ENCODE measurements at places on chromosomes 12 and 14. TPM values are rescaled to one million over a fixed set of nuclear protein-coding genes. Genes with fewer than 3 reads are reported as not detected.

MYF5 gene
- total RNA-seq, result not detected

MANSC4 gene
- 1.1 TPM for total RNA-seq

LIN7A gene
- 8.2 TPM for total RNA-seq

RNF212B gene
- total RNA-seq, result not detected

KRT2 gene
- not detected for total RNA-seq

GALNT16 gene
- total RNA-seq, result 9.5 TPM

MYO1A gene
- total RNA-seq, result 1.6 TPM

OVCH1 gene
- 0.65 TPM for total RNA-seq

WNT5B gene
- total RNA-seq, result 10.1 TPM

APOF gene
- not detected for total RNA-seq

DBX2 gene
- not detected for total RNA-seq

SLC6A13 gene
- total RNA-seq, result 0.60 TPM

DNA sequence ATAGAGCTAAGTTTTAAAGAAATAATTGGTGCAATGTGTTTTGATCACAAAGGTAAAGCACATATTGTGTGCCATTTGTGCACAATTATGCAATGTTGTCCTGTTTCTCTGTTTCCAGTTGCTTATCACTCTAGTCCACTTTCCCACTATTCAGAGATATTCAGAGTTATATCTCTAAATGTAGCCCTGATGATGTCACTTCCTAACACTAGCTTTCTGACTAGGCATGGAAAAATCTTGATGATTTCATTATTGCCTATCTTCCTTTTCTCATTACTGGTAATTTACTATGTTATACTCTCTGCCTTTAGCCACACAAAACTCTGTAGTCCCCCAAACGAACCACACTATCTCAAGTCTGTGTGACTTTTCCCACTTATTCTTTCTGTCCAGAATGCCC lies 221.2 kb downstream of the TRHDE start:
- H3K36me3 ChIP-seq, result no peaks in the 10 kb centered on the region
- DNase-seq, result no peak
- no peaks in the 10 kb centered on the region for H3K4me1 ChIP-seq
- no peak overlapping the region for H3K27ac ChIP-seq
- H3K4me3 ChIP-seq, result no peak overlapping the region

DNA sequence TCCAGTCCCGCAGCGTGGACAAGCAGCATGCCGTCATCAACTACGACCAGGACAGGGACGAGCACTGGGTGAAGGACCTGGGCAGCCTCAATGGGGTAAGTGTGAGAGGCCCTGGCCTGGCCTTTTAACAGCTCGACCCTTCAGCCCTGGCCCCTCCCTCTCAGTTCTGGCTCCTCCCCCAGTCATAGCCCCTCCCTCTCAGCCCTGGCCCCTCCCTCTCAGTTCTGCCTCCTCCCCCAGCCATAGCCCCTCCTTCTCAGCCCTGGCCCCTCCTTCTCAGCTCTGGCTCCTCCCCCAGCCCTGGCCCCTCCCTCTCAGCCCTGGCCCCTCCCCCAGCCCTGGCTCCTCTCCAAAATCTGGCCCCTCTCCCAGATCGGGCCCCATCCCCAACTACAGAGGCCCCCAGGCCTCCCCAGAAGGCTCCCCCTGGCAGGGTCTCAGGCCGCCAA lies 11.2 kb downstream of the CEP170B start:
- no peak overlapping the region for H3K27ac ChIP-seq
- DNase-seq, result no peak
- peaks cover 2% of the 10 kb centered on the region for H3K4me1 ChIP-seq
- H3K36me3 ChIP-seq, result peaks cover 4% of the 10 kb centered on the region
- H3K4me3 ChIP-seq, result no peak overlapping the region
- no peaks in the 10 kb centered on the region for H3K27me3 ChIP-seq

GRCh38 chr12:3233797-3234196 lies 156.6 kb downstream of the TSPAN9 start:
- H3K27ac ChIP-seq, result no peak overlapping the region
- H3K27me3 ChIP-seq, result peaks cover 15% of the 10 kb centered on the region
- no peak overlapping the region for H3K4me3 ChIP-seq
- no peak for DNase-seq
- peaks cover 32% of the 10 kb centered on the region for H3K4me1 ChIP-seq

DNA sequence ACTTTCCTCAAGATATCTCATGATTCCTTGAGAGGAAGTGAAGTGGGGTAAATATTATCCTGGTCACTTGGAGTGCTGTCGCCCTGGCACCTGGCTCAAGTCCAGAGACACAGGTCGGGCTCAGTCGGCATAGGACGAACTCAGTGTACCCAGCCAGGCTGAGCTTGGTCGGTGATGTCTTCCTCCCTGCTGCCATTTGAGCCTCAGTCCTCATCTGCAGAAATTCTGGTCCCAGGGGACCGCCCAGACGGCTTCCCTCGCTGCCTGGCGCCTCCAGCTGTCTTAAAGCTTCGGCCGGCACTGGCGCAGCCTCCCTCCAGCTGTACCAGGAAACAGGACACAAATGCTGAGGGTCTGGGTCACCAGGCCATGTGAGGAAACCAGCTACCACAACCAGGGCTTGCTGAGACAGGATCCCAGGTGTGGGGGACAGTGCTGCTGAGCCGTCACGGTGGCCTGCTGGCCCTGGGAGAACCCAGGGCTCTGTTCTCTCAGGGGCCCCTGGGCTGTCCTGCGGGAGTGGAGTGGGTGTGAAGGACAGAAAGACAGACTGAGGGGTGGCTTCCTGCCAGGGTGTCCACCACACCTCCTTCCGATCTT lies 5.0 kb upstream of the KLC1 start:
- DNase-seq, result no peak
- H3K36me3 ChIP-seq, result no peaks in the 10 kb centered on the region
- peaks cover 6% of the 10 kb centered on the region for H3K27me3 ChIP-seq
- H3K27ac ChIP-seq, result no peak overlapping the region
- peaks cover 2% of the 10 kb centered on the region for H3K4me1 ChIP-seq

DNA sequence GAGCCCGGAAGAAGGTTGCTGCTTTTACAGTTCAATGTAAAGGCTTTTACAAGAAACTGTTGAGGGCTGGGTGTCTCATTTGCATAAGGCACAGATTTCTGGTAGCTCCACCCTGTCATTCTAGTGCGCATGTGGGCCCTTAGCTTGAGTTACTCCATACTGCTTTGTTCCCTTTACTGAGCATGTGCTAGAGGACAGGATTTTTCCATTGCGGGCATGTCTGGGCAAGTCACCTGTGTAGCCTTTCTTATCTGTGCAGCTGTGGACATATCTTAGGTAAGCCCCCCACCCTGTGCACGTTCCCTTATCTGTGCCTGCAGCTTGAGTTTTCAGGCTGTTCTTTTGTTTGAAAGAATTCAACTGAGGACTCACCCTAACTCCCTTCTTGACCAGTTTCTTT lies 56.2 kb upstream of the ARHGAP5 start:
- H3K27me3 ChIP-seq, result no peaks in the 10 kb centered on the region

- no peaks in the 10 kb centered on the region for H3K36me3 ChIP-seq
- H3K27ac ChIP-seq, result no peak overlapping the region
- H3K27me3 ChIP-seq, result peaks cover 4% of the 10 kb centered on the region
- H3K4me1 ChIP-seq, result peaks cover 2% of the 10 kb centered on the region
Observed at GRCh38 chr14:66483322-66483721, 2.8 kb upstream of the CCDC196 start.

DNA sequence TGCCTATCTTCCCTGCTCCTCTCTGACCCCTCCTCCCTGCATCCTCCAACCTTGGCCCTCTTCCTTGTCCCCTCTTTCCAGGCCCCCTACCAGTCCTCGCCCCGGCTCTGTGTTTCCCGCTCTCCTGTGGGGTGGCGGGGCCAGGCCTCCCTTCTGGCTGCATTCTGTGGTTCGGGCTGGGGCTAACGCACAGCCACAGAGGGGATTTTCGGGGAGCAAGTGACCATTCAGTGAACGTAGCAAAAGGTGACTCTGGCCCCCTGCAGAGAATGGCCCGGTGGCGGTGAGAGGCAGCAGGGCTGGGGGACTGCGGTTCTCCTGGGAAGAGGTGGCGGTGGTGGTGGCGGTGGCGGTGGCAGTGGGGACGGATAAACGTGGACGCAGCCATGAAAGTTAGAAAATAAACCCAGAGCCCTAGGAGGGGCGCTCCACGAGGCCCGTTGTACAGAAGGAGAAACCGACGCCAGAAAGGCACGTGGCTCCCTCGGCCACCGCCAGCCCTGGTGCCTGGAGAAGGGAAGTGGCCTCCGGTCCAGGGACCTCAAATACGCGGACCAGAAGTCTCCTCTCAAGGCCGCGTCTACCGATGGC lies 269.6 kb downstream of the ADGRD1 start:
- H3K4me3 ChIP-seq, result no peak overlapping the region
- no peaks in the 10 kb centered on the region for H3K36me3 ChIP-seq
- no peak for DNase-seq
- H3K27me3 ChIP-seq, result no peaks in the 10 kb centered on the region

DNA sequence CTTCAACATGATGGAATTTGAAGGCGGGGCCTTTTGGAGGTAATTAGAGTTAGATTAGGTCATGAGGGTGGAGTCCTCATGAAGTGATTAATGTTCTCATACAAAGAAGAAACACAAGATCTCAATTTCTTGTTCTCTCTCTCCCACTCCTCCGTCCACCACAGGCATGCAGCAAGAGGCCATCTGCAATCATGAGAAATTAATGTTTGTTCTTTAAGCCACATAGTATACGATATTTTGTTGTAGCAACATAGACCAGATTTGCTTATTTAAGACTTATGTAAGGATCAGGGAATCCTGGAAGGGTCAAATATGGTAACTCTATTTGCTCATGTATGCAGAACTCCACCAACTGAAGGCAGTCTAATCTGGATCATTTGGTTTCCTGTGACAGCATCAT lies 429.0 kb downstream of the LRIG3 start:
- H3K27me3 ChIP-seq, result no peaks in the 10 kb centered on the region
- H3K4me3 ChIP-seq, result no peak overlapping the region
- H3K27ac ChIP-seq, result no peak overlapping the region

GRCh38 chr14:25048170-25049016 lies 1.6 kb downstream of the STXBP6 start:
- H3K27me3 ChIP-seq, result peaks cover 65% of the 10 kb centered on the region
- DNase-seq, result no peak
- H3K36me3 ChIP-seq, result no peaks in the 10 kb centered on the region
- H3K27ac ChIP-seq, result peak overlapping the region; percentile 43
- peak overlapping the region; percentile 77 for H3K4me3 ChIP-seq
- peaks cover 17% of the 10 kb centered on the region for H3K4me1 ChIP-seq

- no peak overlapping the region for H3K27ac ChIP-seq
- H3K4me3 ChIP-seq, result no peak overlapping the region
- H3K4me1 ChIP-seq, result no peaks in the 10 kb centered on the region
- DNase-seq, result no peak
Observed at GRCh38 chr12:130435826-130436225, 98.1 kb downstream of the PIWIL1 start.

DNA sequence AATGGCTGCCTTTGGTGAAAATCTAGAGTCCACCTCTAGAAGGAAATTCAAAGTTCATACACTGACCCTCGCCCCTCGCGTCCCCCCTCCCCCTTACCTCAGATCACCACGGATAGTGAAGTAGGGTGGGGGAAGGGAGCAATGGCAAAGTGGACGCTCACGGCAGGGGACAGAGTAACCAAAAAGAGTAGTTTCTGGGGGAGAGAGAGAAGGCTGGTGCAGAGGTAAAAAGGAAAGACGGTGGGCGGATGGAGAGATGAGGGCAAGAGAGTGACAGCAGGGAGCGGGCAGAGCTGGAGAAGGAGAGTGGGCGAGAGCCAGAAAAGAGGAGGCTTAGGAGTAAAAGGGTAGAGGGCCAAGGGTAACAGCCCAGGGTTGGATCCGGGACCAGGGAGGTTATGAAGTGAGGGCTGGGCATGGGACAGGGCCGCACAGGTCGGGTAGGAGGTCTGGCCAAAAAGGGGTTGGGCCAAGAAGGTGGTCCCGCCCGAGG lies 423 bp downstream of the ALDH6A1 start:
- no peak for DNase-seq
- peaks cover 25% of the 10 kb centered on the region for H3K4me1 ChIP-seq
- H3K4me3 ChIP-seq, result peak overlapping the region; percentile 100

- H3K36me3 ChIP-seq, result peaks cover 10% of the 10 kb centered on the region
- DNase-seq, result no peak
- H3K4me3 ChIP-seq, result no peak overlapping the region
- peak overlapping the region; percentile 51 for H3K27ac ChIP-seq
Observed at GRCh38 chr14:68611599-68611998, 181.3 kb downstream of the ZFP36L1 start.

- H3K27ac ChIP-seq, result peak overlapping the region; percentile 80
- H3K27me3 ChIP-seq, result no peaks in the 10 kb centered on the region
- peaks cover 14% of the 10 kb centered on the region for H3K4me1 ChIP-seq
- H3K4me3 ChIP-seq, result no peak overlapping the region
- no peaks in the 10 kb centered on the region for H3K36me3 ChIP-seq
Observed at GRCh38 chr14:93042968-93043940, 72.5 kb downstream of the ITPK1 start.

- H3K4me3 ChIP-seq, result no peak overlapping the region
- no peak for DNase-seq
- H3K4me1 ChIP-seq, result peaks cover 19% of the 10 kb centered on the region
- no peaks in the 10 kb centered on the region for H3K27me3 ChIP-seq
- no peak overlapping the region for H3K27ac ChIP-seq
Observed at GRCh38 chr14:100313464-100314230, 7.4 kb upstream of the SLC25A29 start.
